ENCODE measurements at places on chromosomes 13 and 19. TPM values are rescaled to one million over a fixed set of nuclear protein-coding genes. Genes with fewer than 3 reads are reported as not detected.

KLHL1 gene
- total RNA-seq = not detected

SLITRK6 gene
- total RNA-seq = not detected

CERS1 gene
- total RNA-seq = not detected

LILRB5 gene
- not detected for total RNA-seq

SIAH3 gene
- 0.10 TPM for total RNA-seq

UBE2L5 gene
- 0.22 TPM for total RNA-seq

SERTM1 gene
- total RNA-seq = not detected

IRF3 gene
- total RNA-seq = 158 TPM

OR7C1 gene
- not detected for total RNA-seq

ZNF493 gene
- 18.0 TPM for total RNA-seq

GAS6 gene
- total RNA-seq = 3.8 TPM

HCST gene
- 108 TPM for total RNA-seq

CACNA1A gene
- total RNA-seq = 1.7 TPM
